ENCODE measurements at places on chromosomes 1 and 21.

- no peak for DNase-seq
These were observed 633 bp upstream of the RFX5 start for GRCh38 chr1:151347523-151348246.

GRCh38 chr1:184392067-184392466 is 5.2 kb downstream of the C1orf21 start:
- DNase-seq, result no peak

DNA sequence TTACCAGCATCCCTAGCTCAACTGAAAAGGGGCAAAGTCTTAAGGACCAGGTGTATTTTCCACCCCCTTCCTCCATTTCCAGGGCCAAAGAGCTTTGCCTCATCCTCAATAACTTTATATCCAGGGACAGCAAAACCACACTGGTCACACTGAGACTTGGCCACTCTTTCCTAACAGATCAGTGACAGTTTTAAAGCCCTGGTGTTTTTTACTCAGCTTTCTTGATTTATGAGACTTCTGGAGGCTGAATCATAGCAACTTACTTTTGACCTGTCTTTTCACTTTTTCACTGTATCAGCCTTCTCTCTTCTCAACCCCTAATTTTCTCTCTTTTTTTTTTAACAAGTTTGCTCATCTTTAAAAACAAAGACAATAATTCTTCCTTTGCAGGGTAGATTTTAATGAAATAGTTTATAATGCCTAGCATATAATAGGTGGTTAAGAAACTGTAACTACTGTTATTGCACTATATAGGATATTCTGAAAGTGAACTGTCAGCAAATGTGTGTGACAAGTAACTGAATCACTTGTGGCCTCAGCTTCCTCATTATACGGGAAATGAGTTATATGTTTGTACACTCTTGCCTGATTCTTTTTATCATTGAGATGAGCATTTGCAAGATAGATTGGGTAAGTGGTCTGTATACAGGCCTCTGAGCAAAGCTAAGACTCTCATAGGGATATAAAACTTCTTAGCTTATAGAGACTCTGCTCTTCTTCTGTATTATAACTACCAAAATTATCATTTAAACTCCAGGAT is 19.7 kb upstream of the DYNLT5 start:
- no peak for DNase-seq

DNA sequence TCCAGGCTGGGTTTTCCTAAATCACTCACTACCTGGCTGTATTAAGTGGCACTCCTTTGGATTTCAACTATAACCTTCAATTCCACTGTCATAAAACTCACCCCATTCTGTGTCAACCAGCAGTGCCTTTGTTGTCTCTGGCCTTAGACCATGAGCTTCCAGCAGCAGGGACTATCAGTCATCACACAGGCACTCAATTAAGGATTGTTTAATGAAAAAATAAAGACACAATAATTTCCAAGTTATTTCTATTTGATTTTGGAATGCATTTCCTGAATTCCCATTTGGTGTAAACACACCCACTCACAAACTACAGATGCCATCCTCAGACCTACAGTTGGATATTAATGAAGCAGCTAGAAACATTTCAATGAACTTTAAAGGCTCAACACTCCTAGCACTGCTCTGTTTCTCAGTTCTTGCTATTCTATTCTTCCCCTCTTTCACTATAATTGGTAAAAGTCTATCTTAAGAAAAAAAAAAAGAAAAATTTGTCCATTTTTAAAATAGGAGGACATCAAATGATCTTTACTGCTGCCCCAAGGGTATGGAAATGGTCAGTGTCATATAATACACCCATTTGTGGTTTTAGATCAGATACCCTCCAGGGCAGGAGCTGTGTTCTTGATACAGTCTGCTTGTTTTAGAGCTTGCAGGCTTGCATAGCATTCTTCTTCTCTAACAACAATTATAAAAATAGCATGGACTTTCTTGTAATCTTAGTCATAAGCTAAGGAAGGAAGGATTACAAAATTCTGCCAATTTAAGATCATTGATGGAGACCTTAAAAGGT is 156.4 kb downstream of the PTGER3 start:
- DNase-seq, result no peak

DNA sequence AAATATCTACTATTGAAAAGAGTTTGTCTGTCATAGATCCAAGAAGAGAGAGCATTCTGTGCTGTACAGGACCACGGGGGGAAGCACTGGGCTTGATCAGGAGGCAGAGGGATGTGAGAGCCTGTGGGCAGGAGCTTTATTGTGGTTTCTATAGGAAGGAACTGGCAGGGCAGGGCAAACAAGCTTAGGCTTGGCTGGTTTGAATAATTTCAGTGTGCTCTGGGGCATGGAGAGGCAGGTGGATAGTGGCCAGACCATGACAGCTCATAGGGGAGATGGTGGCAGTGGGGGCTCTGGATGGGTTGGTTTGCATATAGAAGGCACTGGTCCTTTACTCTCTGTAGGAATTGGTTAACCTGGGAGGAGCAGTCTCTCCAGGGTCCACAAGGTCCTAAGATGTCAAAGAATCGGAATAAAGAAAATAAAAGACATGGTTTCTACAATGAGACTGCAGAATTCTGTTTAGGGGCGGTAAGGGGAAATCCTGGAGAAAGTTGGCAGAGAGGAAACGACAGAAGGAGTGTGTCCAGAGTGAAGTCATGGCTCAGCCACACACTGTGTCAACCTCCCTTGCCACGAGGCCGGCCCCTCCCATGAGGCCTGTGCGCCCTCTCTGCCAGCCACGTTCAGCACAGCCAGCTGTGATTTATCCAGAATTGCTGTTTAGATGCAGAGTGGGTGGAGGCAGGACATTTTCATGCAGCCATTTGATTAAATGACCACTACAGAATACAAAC is 81.7 kb upstream of the PGBD5 start:
- DNase-seq, result peak; percentile 72

DNA sequence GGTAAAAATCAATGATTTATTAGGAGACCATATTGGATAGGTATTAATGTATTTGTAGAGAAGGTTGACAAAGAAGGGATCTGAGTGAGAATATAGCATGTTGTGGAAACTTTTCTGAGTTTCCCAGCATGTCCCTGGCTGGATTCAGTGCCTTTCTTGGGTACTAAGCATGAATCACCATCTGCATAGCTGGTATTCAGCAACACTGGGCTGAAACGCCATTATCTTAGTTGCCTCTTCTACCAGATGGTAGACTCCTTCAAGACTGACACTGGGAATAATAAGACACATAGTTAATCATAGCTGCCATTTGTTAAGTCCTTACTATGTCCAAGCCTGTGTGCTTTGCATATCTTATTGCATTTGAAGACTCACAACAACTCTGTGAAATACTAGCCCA is 45.5 kb downstream of the ATP5PF start:
- no peak for DNase-seq

DNA sequence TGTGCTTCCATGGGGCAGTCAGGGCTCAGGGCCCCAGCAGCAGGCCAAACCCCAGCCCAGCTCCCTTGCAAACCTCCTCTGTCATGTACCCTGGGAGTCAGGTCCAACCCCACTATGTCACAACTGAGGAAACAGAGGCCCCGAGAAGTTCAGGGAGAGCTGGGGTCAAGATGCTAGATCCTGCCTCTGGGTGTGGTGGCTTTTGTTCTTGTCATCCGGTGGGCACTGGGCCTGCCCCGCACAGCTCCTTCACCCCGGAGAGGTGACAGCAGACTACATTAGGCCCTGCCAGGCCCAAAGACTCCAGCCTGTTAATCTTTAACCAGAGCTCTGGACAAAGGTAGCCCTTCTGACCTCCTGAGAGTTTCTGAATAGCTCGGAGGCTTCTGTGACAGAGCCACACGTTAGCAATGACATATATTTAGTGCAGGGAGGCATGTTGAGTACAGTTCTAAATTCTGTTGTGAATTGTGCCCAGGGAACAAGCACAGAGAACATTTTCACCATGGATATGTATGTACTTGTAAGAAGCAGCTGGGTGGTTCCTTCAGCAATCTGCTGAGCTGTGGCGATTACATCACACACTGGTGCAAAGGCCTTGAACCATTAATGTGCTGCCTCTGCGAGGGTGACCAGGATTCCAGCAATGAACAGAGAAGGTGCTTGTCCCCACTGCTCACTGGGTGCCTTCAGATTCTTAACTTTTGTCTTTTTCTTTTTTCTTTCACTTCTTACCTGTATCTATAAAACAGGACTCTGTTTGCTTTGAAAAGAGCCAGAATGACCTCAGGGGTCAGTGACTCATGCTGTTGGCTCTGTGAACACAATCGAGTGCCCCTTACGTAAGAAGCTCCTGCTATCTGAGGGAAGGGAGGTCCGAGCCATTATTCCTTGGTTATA is 102.8 kb downstream of the RHOU start:
- no peak for DNase-seq

- DNase-seq, result no peak
These were observed 442.9 kb upstream of the NEGR1 start for GRCh38 chr1:72724951-72725861.

DNA sequence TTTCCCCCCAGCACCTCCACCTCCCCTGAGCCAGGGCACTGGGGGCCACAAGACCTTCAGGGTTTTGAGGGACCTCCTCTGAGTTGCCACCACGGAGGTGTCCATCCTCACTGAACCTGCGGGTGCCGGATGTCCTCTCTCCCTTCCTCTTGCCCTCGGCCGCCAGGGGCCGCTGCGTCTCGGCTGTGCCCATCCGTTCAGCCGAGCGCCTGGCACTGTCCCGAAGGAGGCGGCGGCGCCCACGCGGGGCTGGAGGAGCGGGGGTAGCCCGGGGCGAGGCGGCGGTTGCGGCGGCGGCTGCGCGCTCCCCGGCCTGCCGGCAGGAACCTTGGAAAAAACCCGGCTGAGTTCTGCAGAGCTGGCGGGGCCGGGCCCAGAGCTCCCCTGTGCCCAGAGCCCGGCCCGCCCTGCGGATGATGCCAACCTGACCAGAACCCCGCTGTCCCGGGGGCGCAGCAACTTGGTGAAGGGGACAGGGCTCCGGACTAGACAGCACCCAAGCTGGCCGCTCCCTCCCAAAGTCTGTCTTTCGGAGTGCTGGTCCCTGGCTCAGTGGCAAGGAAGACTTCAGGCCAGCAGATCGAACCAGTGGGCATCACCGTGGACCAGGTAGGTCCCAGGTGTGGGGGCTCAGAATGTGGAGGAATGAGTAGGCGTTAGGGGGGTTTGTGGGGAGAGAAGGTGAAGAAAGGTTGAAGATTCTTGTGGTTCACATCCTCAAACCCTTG is 3.7 kb upstream of the PPM1J start:
- DNase-seq, result peak; percentile 88

DNA sequence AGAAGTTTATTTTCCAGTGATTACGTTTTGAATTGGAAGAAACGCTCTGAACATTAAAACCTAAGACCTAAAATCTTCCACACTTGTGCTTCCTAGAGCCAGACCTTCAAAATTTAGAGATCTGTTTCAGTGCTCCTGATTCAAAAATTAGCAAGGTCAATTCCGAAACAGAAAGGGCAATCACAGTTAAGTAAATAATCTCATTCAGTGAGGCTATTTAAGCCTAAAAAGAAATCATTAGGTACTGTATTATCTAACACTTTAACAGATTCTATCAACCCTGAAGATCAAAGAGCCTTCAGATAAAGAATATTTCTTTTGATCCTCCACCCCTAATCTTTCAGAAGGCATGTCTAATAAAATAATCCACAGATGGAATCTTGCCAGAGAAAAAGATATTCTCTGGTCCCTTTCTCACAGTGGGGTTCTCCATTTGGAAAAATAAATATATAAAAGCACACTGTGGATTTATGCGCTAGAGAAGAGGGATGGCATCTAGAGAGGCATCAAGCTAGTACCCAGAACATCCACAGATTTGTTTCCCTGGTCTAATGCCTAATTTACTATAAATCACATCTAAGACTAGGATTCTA is 54.4 kb downstream of the ZZZ3 start:
- no peak for DNase-seq

DNA sequence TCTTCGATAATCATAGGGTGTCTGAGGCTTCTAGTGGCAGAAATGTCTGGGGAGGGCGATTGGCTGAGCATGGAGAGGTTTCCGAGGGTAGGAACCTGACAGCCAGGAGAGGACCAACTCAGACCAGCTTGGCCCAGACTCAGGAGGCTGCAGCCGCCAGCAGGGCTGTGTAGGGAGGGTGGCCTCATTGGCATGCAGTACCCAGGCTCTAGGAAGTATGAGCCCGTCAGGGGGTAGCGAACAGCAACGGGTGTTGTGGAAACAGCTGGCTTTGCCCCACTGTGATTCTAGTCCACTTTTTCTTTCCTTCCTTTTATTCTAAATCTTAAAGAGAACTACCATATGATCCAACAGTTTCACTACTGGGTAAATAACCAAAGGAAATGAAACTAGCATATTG is 103.3 kb downstream of the DIRAS3 start:
- no peak for DNase-seq

DNA sequence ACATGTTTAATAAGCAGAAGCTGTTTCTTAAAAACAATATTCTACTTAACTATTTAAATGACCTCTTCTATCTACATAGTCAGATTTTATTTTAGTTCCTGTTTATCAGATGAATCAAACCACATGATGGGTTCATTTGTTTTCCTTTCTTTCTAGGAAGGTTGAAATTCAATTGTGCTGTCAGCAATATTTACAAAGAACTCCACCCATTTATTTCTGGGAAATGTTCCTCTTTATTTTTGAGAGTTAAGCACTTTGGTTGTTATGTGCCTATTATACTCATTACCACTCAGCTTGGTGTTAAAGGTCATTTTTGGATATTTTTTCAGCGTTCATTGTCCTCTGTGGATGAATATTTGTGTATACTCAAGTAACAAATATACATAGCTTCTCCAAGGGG is 84.9 kb downstream of the C4BPA start:
- DNase-seq, result no peak

DNA sequence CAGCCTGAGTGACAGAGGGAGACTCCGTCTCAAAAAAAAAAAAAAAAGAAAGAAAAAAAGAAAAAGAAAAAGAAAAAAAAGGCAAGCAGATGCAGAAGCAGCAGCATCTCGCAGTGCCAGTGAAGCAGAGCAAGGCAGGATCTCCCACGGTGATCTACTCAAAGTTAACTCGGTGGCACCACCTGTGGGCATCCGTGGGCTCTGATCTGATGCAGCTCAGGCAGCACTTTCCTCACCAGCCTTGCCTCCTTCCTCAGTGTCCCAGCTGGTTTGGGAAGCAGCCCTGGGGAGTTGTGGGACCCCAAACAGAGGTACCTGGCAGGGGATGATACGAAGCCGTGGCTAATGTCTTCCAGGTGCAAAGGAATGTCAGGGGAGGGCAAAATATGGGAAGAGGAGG is 104.3 kb upstream of the KRTAP19-8 start:
- DNase-seq, result no peak

DNA sequence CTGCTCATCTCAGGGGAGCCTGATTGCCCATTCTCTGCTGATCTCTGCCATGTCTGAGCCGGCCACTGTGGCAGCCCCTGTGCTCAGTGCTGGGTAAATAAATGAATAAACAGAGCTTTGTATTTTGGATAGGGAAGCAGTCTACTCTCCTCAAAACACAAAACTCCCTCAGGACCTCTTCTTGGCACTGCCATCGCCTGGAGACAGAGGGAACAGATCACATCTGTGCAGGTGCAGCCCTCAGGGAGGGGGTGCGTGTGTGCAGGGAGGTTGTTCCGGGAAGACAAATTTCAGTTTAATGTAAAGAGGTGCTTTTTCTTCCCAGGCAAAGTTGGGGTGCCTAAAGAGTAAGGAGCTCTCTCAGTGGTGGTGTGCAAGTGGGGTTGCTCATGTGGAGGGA is 7.7 kb upstream of the FAM167B start:
- DNase-seq, result no peak

GRCh38 chr1:99681583-99681982 is 35.7 kb downstream of the PALMD start:
- DNase-seq, result no peak
